Pons (tissue), 1 donor: ENCODE measurements at places on chromosomes 6 and 20.

- DNase-seq, result no peak
Measured at GRCh38 chr6:143141442-143141841, 80.8 kb downstream of the AIG1 start.

DNA sequence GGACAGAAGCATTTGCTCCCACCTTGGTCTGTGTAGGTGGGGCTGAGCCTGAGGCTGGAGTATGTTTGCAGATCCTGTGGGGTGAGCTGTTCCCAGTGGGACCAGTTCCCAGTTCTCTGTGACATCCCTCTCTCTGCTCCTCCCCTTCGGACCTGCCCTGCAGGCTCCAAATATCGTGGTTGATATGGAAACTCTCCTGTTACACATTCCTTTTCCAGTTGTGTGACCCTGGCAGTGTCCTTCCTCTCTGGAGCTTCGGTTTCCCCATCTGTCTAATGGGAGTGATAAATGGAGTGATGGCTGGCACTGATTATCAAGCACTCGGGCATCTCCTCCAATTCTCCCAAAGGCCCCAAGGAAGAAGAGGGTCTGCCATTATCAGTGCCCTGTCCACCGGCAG lies 15.7 kb upstream of the TGM2 start:
- no peak for DNase-seq

- no peak for DNase-seq
Measured at GRCh38 chr6:75101896-75102295, 104.0 kb downstream of the COL12A1 start.

DNA sequence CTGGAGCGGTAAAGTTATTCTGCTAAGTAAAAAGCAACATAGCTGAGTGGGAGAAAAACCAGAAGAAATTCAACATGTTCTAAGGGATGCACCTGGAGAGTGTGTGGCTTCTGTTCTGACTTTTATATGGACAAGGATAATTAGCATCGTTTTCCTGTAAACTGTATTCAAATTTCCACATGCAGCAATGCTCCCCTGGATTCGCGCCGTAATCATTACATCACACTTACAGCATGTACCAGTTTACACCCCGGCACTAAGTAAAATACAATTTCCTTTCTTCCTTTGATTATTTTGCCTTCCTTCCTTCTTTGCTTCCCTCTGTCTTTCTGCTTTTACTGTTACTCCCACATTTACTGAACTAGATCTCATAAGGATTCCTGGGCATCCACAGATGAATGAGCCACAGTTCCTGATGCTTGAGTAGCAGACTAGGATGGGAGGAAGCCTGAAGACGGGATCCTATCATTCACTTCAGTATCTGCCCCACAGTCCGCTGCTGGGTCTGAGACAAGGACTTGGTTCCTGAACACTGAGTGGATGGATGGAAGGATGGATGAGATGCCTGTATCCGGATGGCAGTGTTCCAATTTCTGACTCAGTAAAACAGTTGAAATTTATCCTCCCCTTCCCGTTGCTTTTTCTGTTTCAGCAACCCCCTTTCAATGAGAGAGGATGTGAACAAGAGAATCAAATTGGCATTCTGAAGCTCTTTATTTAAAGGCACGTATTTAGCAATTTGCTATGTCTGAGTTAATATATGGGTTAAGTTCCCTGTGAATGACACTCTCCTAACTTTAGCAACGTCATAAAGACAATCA lies 174.6 kb downstream of the GJA10 start:
- DNase-seq, result no peak

- no peak for DNase-seq
Measured at GRCh38 chr6:80771941-80772340, 665.5 kb downstream of the BCKDHB start.

- no peak for DNase-seq
Measured at GRCh38 chr6:113092795-113093194, 745.7 kb downstream of the RFPL4B start.

GRCh38 chr20:37316116-37316774 lies 26.8 kb downstream of the MANBAL start:
- DNase-seq, result no peak

DNA sequence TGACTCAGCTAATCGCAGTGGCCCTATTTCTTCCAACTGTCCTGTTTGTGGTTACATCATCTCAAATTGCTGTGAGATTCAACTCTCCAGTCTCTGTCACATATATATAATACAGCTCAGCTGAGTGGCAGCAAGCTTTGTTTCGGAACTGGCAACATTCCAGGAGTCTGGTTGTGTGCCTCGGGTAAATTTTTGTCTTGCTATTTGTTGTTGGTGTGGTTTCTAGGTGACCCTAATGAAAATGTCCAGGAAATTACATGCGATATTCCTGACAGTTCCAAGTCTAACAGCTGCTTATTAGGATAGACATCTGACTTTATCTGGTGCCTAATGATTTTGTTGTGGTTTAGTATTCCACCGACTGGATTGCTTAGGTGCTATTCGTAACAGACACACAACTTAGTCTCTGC lies 581.8 kb downstream of the CD109 start:
- no peak for DNase-seq

- DNase-seq, result no peak
Measured at GRCh38 chr6:156938143-156938542, 161.0 kb downstream of the ARID1B start.

DNA sequence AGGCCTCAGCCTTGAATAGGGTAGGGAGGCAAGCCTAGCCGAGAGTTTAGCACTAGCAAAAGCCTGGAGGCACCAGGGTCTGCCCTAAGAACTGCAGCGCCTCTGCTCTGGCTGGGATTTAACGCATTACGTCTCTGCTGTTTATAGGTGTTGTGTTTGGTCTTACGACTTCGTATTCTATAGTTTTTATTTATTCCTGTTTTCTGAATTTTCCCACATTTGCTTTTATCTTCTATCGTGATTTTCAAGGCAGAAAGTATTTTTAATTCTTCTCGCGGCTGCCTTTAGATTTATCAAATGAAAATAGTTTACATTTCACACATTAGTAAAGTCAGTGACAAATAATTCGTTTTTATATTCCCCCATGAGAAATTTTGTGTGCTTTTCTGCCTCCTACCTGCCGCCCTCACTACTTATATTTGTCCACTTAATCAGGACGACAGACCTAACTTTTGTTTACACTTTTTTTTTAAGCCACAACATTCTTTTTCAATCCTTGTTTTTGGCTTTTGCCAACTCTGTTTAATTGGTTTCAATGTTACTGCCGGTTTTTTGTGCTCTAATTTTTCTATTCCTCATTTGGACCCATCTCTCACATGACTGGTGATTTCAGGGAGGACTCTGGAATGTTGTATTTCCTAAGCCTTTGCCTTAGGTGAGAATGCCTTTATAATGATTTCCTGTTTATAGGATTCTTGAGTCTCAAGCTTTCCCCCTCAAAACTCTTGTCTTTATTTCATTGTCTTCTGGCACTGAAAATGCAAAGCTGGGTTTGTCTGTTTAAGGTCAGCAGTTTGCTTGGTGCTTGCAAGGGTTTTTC lies 1.3 kb upstream of the LZTS3 start:
- DNase-seq, result peak; percentile 15

- DNase-seq, result no peak
Measured at GRCh38 chr6:20112841-20113240, 99.4 kb downstream of the MBOAT1 start.

DNA sequence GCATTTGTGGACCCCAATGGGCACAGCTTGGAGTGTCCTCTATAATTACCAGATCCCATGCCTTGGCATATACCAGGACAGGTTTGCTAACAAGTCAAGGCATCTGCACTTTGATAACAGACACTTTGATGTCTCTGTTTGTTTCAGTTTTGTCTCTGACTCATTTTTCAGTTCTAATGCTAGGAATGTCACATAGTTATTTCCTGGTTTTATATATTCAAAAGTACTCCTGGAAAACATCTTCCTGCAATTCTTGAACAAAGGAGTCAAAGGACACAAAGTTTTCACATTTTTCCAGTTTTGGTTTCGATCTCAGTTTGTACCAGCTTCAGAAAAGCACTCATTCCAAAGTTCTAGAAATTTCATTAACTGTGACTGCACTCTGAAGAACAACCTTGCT lies 188.1 kb downstream of the FOXC1 start:
- DNase-seq, result no peak

DNA sequence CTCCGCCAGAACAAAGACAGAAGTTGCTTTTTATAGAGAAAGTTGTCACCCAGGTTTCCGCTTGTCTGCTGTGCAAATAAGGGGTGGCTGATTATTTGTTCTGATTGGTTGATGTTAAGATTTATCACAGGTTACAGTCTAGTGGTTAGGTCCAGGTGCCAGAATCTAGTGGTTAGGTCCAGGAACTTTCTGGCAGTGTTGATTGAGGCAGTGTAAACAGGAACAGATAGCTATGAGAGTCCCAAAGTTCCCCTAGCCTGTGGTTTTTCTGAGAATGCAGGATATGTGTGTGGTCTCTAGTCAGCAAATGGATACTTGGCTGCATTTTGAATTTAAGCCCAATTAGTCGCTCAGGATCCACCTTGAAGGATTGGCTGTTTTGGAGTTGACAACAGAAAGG lies 148.0 kb downstream of the TMEM200A start:
- peak; percentile 46 for DNase-seq

- no peak for DNase-seq
Measured at GRCh38 chr20:24578567-24579415, 109.4 kb downstream of the SYNDIG1 start.

GRCh38 chr20:37385176-37385575 lies 39.2 kb downstream of the SRC start:
- no peak for DNase-seq

DNA sequence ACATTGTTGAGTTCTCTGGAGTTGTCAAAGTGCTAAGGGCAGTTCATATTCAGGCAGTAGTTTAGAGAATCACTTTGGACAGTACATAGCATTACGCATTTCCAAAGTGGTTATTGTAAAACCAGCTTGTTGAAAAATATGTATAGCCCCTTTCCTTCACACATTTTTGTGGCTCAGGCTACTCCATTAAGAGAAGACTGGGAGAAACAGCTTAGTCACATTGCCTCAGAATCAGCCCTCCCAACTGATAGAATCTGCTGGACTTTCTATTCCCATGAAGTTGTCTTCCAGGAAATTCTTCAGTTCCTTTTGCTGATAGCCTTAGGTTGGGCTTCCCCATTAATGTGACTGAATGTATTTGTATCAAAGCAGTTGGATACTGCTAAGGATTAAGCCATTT lies 39.5 kb upstream of the HDGFL1 start:
- no peak for DNase-seq

GRCh38 chr6:3450888-3451287 lies 6.0 kb downstream of the SLC22A23 start:
- DNase-seq, result no peak

GRCh38 chr6:43946641-43947363 lies 176.8 kb downstream of the VEGFA start:
- DNase-seq, result no peak

DNA sequence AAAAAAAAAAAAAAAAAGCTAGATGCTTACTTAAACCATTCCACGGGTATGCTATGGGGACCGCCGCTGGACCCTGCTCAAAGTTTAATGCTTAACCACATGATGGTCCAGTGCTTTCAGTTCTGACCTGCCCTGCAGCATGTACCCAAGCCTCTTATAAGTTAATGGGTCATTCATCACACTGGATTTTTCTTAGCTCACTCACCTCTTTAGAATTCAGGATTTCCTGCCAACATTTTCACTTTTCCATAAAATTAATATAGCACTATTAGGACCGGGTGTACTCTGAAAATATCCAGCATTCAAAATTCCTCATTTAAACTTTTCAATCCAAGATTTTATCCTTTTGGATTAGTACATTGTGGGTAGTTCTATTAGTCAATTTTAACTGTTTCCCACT lies 140.8 kb downstream of the ALDH8A1 start:
- DNase-seq, result no peak

DNA sequence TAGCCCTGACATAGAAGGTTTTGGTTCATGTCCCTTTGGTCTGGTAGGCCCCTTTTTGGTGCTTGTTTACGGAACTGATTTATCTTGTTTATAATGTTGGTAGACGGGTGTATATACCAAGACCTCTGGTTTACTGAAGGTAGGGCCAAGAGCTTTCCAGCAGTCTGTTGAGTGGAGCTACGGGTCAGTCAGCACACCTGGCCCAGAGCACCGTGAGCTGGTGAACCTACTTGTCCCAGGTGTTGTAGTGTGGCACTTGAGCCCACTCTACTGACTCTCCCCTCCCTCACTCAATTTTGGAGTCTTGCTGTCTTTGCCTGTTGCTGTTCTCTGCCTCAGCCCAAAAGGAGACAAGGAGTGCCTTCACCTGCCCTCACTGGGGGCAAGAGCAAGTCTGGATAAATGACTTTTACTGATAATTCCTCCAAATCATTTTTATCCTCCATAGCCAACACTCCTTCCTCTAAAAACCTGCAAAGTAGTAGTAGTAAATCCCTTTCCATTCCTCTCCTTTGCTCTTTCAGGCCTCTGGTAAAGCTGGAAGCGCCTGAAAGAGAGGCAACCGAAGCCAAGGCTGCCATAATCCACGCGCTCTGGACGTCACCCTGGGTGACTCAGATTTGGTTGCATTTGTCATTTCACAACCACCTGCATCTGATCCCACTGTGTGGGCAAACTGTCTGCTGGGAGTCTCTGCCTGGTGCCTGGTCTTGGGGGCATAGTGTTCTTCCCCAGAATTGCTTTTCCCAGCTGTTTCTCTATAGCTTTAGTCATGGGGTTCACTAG lies 22.2 kb downstream of the RREB1 start:
- no peak for DNase-seq

DNA sequence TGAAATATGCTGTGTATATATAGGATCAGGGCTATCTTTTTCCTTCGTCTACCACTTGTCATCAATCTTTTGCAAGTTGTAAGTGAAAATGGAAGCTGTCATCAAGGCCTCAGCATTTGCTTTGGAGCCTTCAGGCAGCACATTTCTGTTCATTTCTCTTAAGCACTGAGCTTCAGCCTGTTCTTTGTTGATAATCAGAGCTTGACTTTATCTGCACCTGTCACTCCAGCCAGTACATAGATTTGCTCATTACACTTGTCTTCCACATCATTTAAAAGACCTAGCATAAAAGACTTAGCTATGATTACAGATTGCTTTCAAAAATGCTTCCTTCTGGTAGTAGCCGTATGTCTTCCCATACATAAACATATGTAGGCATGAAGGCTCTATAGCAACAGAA lies 189.8 kb upstream of the GRIK2 start:
- no peak for DNase-seq

- no peak for DNase-seq
Measured at GRCh38 chr6:83921315-83921714, 61.8 kb downstream of the CYB5R4 start.
